ENCODE measurements at places on chromosomes 16 and 17. TPM values are rescaled to one million over a fixed set of nuclear protein-coding genes. Genes with fewer than 3 reads are reported as not detected.

SAMD14 gene
- 21.5 TPM for total RNA-seq

IQCK gene
- total RNA-seq = 7.6 TPM

EFCAB5 gene
- total RNA-seq = 1.1 TPM

TBC1D3G gene
- total RNA-seq = not detected

VAT1L gene
- total RNA-seq = 0.32 TPM

DNA sequence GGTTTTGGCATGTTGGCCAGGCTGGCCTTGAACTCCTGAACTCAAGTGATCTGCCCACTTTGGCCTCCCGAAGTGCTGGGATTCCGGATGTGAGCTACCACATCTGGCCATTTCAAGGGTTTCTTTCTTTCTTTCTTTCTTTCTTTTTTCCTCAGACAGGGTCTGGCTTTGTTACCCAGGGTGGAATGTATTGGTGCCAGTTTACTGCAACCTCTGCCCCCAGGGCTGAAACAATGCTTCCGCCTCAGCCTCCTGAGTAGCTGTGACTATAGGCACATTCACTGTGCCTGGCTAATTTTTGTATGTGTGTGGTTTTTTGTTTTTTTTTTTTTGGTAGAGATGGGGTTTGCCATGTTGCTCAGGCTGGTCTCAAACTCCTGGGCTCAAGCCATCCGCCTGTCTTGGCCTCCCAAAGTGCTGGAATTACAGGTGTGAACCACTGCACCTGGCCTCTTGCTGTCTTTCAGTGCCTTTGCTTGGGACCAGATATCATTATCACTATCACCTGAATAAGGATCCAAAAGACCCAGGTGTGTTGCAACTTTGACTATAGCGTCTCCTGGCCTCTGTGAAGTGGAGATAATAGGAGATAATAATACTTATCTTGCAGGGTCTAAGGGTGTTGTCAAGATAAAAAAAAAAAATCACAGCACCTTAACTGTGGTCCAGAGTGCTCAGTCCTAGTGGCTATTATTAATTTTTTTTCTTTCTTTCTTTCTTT, 3.2 kb downstream of the FCSK start:
- no peak overlapping the region for H3K27ac ChIP-seq
- H3K4me1 ChIP-seq = peaks cover 16% of the 10 kb centered on the region
- no peak overlapping the region for H3K4me3 ChIP-seq

DNA sequence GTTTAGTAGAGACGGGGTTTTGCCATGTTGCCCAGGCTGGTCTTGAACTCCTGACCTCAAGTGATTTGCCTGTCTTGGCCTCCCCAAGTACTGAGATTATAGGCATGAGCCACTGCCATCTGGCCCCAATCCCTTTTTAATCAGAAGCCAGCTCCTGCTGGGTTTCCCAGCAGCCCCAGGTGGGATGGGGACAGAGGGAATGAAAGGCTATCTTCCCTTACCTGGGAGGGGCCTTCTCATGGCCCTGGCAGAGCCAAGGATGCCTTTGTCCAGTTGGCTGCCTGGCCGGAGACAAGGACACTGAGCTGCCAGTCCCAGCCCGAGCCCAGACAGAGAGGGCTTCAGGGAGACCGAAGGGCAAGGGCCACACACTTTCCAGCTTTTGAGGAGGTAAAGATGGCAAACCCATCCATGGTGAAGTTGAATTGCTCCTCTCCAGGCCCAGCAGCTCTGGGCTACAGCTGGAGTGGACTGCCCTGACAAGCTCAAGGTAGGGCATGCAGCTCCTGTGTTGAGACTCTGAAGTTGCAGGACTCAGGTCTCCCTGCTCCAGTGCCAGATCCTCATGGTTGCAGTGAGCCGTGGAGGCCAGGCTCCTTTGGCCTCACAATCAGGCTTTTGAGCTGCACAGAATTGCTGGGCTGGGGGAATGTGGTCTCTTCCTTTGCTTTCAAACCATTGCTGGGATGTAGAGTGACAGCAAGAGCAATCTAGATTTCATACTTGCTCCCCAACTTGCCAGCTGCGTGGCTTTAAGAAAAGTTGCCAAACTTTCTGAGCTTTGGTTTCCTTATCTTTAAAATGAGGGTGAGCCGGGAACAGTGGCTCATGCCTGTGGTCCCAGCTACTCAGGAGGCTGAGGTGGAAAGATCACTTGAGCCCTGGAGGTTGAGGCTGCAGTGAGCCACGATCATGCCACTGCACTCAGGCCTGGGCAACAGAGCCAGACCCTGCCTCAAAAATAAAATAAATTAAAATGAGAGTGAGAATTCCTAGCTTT, 44.5 kb upstream of the IL34 start:
- H3K27ac ChIP-seq = no peak overlapping the region
- DNase-seq = no peak
- H3K27me3 ChIP-seq = no peaks in the 10 kb centered on the region

GRCh38 chr16:51155199-51155607, 4.1 kb upstream of the SALL1 start:
- peak overlapping the region; percentile 35 for H3K4me3 ChIP-seq
- DNase-seq = no peak
- H3K4me1 ChIP-seq = peaks cover 17% of the 10 kb centered on the region
- H3K36me3 ChIP-seq = no peaks in the 10 kb centered on the region

DNA sequence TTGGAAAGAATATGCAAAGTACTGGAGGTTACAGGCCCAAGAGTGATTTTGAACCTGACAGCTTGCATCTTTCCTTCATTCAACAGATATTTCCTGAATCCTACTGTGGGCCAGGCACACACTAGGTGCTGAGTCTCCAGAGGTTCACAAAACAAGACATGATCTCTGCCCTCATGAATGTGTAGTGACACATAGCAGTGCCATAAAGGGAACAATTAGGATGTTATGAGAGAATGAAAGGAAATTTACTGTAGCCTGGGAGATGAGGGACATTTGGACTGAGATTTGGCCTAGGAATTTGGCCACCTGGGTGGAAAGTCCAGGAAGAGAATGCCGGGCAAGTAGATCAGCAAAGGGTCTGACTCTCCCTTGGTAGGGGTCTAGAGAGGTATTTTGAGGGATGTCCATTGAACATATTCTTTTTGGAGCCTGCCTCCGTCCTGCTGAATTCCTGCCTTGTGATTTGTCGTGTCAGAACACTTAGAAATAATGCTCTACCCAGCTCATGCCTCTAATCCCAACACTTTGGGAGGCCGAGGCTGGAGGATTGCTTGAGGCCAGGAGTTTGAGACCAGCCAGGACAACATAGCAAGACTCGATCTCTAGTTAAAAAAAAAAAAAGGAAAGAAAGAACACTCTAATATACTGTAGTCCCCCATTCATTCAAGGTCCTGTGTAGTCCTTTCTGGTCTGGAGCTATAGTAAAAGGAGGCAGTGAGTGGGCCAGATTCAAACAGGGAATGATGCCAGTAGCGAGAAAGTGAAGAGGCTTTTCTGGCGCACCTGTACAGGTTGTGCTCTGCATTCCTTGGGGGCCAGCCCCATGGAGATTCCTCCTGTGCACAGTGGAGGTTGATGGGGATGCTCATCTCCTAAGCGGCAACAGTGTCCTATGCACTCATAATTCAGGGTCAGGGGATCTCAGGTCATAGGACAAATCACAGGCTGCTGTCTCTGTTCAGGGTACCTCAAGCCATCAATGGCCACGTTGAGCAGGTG, 90.6 kb upstream of the CLEC18A start:
- no peaks in the 10 kb centered on the region for H3K27me3 ChIP-seq
- no peak overlapping the region for H3K4me3 ChIP-seq
- H3K4me1 ChIP-seq = peaks cover 19% of the 10 kb centered on the region
- no peaks in the 10 kb centered on the region for H3K36me3 ChIP-seq
- H3K27ac ChIP-seq = peak overlapping the region; percentile 66

GRCh38 chr16:86581458-86581857, 3.1 kb downstream of the FOXL1 start:
- peaks cover 7% of the 10 kb centered on the region for H3K4me1 ChIP-seq
- no peak overlapping the region for H3K27ac ChIP-seq
- no peak overlapping the region for H3K4me3 ChIP-seq
- no peak for DNase-seq
- H3K27me3 ChIP-seq = peaks cover 48% of the 10 kb centered on the region

DNA sequence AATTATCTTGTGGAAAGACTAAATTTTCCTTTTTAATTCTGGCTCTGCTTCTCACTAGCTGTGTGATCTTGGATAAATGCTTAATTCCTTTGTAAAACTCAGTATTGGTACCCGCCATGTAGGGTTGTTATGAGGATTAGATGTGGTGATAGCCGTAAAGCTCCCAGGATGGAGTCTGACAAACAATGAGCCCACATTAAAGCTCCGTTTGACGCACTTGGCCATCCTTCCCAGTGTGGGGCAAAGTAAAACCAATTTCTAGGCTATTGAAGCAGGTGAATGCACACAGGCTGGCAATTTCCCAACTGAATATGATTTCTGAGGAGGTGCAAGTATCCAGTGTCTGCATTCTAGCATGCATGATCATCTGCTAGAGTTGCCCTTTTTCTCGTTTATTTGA, 123.6 kb downstream of the MRTFB start:
- no peak overlapping the region for H3K4me3 ChIP-seq
- H3K27me3 ChIP-seq = no peaks in the 10 kb centered on the region
- H3K27ac ChIP-seq = no peak overlapping the region
- DNase-seq = no peak
- H3K36me3 ChIP-seq = no peaks in the 10 kb centered on the region

- H3K27ac ChIP-seq = peak overlapping the region; percentile 99
- H3K36me3 ChIP-seq = peaks cover 2% of the 10 kb centered on the region
- peaks cover 29% of the 10 kb centered on the region for H3K4me1 ChIP-seq
- H3K4me3 ChIP-seq = peak overlapping the region; percentile 90
Measured at GRCh38 chr17:18182110-18182977, 1.3 kb upstream of the ALKBH5 start.

DNA sequence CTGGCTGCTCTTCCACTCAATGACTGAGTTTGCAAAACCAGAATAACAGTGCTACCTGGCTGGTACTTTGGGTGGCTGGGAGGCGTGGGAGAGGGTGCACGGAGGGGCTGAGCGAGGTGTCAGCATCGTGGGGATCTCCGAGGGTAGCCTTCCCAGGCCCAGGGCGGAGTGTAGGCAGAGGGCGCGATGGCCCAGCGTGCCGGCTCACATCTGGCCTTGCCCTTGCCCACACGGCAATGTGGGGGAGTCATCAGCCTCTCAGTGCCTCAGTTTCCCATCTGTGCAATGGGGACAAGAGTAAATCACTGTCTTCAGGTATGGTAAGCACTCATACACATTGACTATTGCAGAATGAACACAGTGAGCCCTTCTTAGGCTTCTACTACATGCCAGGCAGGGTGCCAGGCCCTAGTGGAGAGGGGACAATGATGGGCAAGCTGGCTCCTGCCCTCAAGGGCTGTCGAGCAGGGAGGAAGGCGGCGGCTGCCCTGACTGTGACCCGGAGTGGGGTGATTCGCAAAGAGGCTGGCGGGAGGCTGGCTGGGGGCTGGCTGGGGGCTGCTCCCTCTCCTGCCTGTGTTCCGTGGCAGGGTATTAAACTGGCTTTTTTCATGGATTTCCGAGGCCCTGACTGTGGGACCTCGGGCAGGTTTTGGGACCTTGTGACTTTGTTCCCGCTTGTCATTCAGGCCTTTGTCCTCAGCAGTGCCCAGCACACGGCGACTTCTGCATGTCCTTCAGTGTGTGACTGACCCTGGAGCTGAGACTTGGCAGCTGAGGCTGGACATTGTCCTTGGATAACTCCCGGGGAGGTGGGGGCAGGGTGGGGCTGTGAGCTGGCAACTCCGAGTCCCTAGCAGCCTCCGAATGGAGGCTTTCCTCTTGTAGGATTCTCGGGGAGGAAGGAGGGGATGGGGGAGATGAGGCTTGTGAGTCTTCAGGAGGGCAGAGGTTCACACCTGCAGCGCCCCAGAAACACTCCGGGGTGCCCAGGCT, 243.1 kb downstream of the SEC14L1 start:
- peaks cover 90% of the 10 kb centered on the region for H3K4me1 ChIP-seq
- no peak overlapping the region for H3K4me3 ChIP-seq
- peak overlapping the region; percentile 63 for H3K27ac ChIP-seq
- no peaks in the 10 kb centered on the region for H3K27me3 ChIP-seq
- DNase-seq = no peak

Data from upper lobe of right lung (tissue), 1 donor.